Uterus (tissue), 4 donors: ENCODE measurements at places on chromosomes 2 and 18. TPM values are rescaled to one million over a fixed set of nuclear protein-coding genes. Genes with fewer than 3 reads are reported as not detected.

GRCh38 chr2:175277772-175278171, 96.3 kb upstream of the ATP5MC3 start:
- no peaks in the 10 kb centered on the region for H3K27me3 ChIP-seq
- H3K27ac ChIP-seq, result no peak overlapping the region
- H3K4me3 ChIP-seq, result no peak overlapping the region
- H3K36me3 ChIP-seq, result no peaks in the 10 kb centered on the region
- DNase-seq, result no peak

- no peaks in the 10 kb centered on the region for H3K36me3 ChIP-seq
- no peak overlapping the region for H3K27ac ChIP-seq
- DNase-seq, result no peak
- H3K4me3 ChIP-seq, result no peak overlapping the region
Measured at GRCh38 chr2:33212151-33212550, 264.3 kb upstream of the RASGRP3 start.

- H3K27ac ChIP-seq, result no peak overlapping the region
- H3K27me3 ChIP-seq, result no peaks in the 10 kb centered on the region
- H3K4me3 ChIP-seq, result no peak overlapping the region
- no peaks in the 10 kb centered on the region for H3K36me3 ChIP-seq
Measured at GRCh38 chr2:229282758-229283546, 11.9 kb upstream of the PID1 start.

DNA sequence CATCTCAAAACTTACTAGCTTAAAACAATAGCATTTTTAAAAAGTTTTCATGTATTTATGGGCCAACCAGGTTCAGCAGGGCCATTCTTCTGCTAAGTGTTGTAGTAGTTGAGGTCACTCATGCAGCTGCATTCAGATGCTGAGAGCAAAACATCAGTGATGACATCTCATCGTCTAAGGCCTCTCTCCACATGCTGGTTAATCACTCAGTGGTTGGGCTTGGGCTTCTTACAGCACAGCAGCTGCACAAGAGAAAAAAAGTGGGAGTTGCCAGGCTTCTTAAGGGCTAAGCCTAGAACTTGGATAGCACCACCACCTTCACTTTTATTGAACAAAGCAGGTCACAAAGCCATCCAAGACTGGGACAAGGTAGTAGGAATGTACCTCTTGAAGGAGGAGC, 190.3 kb downstream of the IRS1 start:
- no peak overlapping the region for H3K4me3 ChIP-seq
- no peak overlapping the region for H3K27ac ChIP-seq
- no peak for DNase-seq

GRCh38 chr2:208175840-208176153, 12.4 kb upstream of the CRYGA start:
- no peaks in the 10 kb centered on the region for H3K36me3 ChIP-seq
- no peaks in the 10 kb centered on the region for H3K27me3 ChIP-seq
- no peak for DNase-seq
- no peak overlapping the region for H3K27ac ChIP-seq
- H3K4me3 ChIP-seq, result no peak overlapping the region
- H3K4me1 ChIP-seq, result no peaks in the 10 kb centered on the region

- H3K27me3 ChIP-seq, result no peaks in the 10 kb centered on the region
- H3K4me3 ChIP-seq, result no peak overlapping the region
- no peaks in the 10 kb centered on the region for H3K4me1 ChIP-seq
Measured at GRCh38 chr18:73777356-73778031, 370.1 kb downstream of the FBXO15 start.

GRCh38 chr2:58557176-58557575, 316.1 kb upstream of the FANCL start:
- no peaks in the 10 kb centered on the region for H3K27me3 ChIP-seq
- H3K4me1 ChIP-seq, result no peaks in the 10 kb centered on the region
- DNase-seq, result no peak
- H3K36me3 ChIP-seq, result no peaks in the 10 kb centered on the region

GRCh38 chr2:150144546-150145298, 342.7 kb downstream of the RND3 start:
- no peak overlapping the region for H3K4me3 ChIP-seq
- H3K27ac ChIP-seq, result no peak overlapping the region
- no peaks in the 10 kb centered on the region for H3K4me1 ChIP-seq
- no peaks in the 10 kb centered on the region for H3K36me3 ChIP-seq
- H3K27me3 ChIP-seq, result no peaks in the 10 kb centered on the region

DNA sequence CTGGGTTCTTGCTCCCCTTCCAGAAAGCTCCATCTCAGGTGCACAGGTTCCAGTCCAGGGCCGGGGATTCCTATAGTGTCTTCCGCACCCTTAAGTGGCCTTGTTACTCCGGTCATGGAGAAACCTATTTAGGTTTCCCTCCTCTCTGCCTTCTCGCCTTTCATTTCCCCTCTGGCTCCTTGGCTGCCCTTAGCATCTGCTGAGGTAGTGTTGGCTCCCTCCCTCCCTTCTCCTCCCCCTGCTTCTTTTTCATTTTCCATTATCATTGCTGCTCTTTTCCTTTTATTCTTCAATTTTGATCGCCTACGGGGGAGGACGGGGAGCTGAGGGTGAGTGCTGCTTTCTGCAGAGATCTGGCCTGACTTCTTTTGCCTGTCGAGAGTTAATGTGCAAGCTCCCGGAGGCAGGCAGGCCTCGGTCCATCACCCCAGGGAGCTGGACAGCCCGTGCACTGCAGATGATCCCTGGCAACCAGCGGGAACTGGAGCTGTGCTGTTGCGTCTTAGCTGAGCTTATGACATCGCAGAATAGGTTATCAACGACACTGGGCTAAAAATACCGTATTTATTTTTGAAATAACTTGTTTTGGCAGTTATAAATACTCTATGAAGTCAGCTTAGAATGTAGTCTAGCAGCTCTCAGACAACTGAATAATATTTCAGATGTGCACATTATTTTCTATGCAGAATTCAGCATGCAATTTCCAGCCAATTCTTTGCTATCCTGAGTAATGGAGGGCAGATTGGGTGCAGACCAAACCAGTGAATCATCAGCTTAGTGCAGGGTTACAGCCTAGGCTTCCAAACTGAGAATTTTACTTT, 141.9 kb downstream of the SLC4A3 start:
- H3K36me3 ChIP-seq, result no peaks in the 10 kb centered on the region
- H3K27ac ChIP-seq, result peak overlapping the region; percentile 45
- H3K4me1 ChIP-seq, result peaks cover 4% of the 10 kb centered on the region
- H3K4me3 ChIP-seq, result no peak overlapping the region
- no peaks in the 10 kb centered on the region for H3K27me3 ChIP-seq

GRCh38 chr2:40033781-40034180, 254.7 kb upstream of the THUMPD2 start:
- no peak overlapping the region for H3K27ac ChIP-seq
- no peaks in the 10 kb centered on the region for H3K4me1 ChIP-seq
- no peak for DNase-seq
- no peaks in the 10 kb centered on the region for H3K36me3 ChIP-seq
- no peaks in the 10 kb centered on the region for H3K27me3 ChIP-seq

GRCh38 chr2:153005071-153005730, 286.8 kb downstream of the ARL6IP6 start:
- no peak overlapping the region for H3K27ac ChIP-seq
- no peaks in the 10 kb centered on the region for H3K4me1 ChIP-seq
- no peak overlapping the region for H3K4me3 ChIP-seq
- no peaks in the 10 kb centered on the region for H3K36me3 ChIP-seq
- H3K27me3 ChIP-seq, result no peaks in the 10 kb centered on the region

DNA sequence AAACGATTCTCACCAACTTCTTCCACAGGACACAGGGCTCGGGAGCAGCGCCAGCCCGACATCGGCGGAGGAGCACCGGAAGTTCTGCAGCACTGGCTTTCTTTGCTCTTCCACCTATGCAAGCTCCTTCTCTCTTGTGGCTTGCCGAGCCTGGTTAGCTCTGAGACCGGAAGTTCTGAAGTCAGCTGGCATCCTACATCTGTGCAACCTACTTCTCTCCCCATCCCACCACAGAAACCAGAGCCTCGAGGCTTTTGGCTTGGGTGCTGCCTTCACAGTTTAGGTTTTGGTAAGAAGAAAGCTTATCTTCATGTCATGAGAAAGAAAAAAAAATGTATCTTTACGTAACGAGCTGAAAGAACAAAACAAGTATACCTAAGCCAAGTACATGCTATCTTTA, 111.7 kb downstream of the ANKRD44 start:
- H3K27ac ChIP-seq, result no peak overlapping the region
- H3K36me3 ChIP-seq, result no peaks in the 10 kb centered on the region
- H3K4me3 ChIP-seq, result no peak overlapping the region
- DNase-seq, result peak; percentile 36
- no peaks in the 10 kb centered on the region for H3K27me3 ChIP-seq

- no peaks in the 10 kb centered on the region for H3K27me3 ChIP-seq
- no peaks in the 10 kb centered on the region for H3K36me3 ChIP-seq
- no peak for DNase-seq
- H3K27ac ChIP-seq, result no peak overlapping the region
- H3K4me3 ChIP-seq, result no peak overlapping the region
- no peaks in the 10 kb centered on the region for H3K4me1 ChIP-seq
Measured at GRCh38 chr2:108542071-108542470, 7.8 kb downstream of the LIMS1 start.

- H3K27me3 ChIP-seq, result no peaks in the 10 kb centered on the region
- no peaks in the 10 kb centered on the region for H3K4me1 ChIP-seq
- DNase-seq, result no peak
- no peak overlapping the region for H3K27ac ChIP-seq
- no peaks in the 10 kb centered on the region for H3K36me3 ChIP-seq
Measured at GRCh38 chr2:29360016-29360784, 245.0 kb downstream of the CLIP4 start.

DNA sequence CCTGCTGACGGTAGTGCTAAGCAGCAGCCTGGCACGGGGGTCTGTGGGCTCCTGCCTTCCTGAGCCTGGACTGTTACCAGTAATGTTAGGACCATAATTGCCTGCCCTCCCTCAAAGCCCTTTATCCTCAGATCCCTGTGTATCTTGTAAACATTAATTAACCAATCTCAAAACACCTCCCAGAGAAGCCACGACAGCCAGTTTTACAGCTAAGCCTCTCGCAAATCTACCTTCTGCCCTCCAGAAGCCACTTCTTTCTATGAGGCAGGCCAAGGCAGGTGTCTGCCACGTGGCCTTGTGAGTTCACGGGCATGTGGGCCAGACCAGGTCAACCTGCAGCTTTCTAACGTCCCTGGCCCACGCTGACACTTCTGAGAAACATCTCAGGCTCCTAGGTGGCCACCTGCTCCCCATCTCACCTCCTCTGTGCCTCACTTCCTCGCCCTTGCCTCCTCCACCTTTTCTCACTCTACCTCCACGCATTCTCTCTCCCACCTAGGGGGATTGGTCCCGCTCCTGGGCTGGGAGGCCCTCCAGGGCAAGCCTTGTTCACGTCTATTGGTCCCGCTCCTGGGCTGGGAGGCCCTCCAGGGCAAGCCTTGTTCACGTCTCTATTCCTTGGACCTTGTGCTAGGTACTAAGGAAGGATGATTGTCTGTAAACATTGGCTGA, 64.3 kb downstream of the EDAR start:
- H3K27me3 ChIP-seq, result no peaks in the 10 kb centered on the region
- H3K27ac ChIP-seq, result no peak overlapping the region
- no peak for DNase-seq
- H3K4me3 ChIP-seq, result no peak overlapping the region

- H3K4me1 ChIP-seq, result no peaks in the 10 kb centered on the region
- no peaks in the 10 kb centered on the region for H3K27me3 ChIP-seq
- peak; percentile 31 for DNase-seq
Measured at GRCh38 chr18:23307567-23308295, 145.4 kb upstream of the RIOK3 start.

DNA sequence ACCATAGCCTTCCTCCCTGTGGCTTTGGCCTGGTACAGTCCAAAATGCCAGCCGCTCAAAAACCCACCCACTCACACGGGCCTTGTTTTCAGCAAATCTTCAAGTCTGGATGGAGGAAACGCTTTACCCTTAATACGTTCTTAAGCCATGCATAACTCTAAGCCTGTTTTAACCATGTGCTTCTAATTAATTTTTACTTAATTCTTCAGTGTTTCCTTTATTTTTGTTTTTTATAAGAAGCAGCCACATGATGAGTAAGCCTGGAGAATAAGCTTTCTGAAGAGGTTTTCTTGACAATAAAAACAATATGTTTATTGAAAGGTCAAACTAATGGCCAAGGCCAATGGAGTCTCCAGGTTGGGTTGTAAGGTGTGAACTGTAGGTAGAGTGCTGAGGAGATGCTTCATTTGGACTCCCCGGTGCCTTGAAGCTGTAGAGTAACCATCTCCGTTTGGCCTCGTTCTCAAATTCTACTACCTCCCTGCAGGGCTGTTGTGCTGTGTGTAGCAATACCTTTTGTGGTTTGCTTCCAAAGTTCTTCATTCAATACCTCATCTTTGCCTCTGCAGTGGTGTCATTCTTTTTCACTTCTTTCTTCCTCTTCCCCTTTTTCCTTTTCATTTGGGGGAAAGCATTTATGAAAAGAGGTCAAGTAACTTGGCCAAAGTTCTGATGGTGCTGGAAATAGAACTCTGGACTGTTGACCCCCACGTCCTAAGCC, 113.7 kb downstream of the PRKCE start:
- H3K27me3 ChIP-seq, result no peaks in the 10 kb centered on the region
- H3K36me3 ChIP-seq, result no peaks in the 10 kb centered on the region
- no peaks in the 10 kb centered on the region for H3K4me1 ChIP-seq
- no peak overlapping the region for H3K4me3 ChIP-seq

DNA sequence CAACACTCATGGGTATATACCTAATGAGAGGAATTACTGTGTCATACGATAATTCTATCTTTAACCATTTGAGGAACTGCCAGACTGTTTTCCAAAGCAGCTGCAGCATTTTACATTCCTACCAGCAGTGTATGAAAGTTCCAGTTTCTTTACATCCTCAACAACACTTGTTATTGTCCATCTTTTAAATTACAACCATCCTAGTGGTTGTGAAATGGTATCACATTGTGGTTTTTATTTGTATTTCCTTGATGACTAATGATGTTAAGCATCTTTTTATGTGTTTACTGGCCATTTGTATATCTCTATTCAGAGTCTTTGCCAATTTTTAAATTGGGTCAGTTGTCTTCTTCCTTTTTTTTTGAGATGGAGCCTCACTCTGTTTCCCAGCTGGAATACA, 4.0 kb upstream of the CKAP2L start:
- no peaks in the 10 kb centered on the region for H3K27me3 ChIP-seq
- H3K4me1 ChIP-seq, result no peaks in the 10 kb centered on the region
- no peaks in the 10 kb centered on the region for H3K36me3 ChIP-seq
- H3K4me3 ChIP-seq, result no peak overlapping the region
- DNase-seq, result no peak

Gene GRP
- not detected for total RNA-seq

Gene MYO5B
- 0.29 TPM for total RNA-seq

Gene CRIM1
- 51.2 TPM for total RNA-seq

Gene TMEM87B
- 6.7 TPM for total RNA-seq

Gene STK36
- 45.9 TPM for total RNA-seq

Gene PLCL1
- total RNA-seq, result 17.7 TPM

Gene PSTPIP2
- total RNA-seq, result 5.9 TPM

Gene NLRC4
- 0.88 TPM for total RNA-seq
